ENCODE measurements at places on chromosomes 1 and 21.

DNA sequence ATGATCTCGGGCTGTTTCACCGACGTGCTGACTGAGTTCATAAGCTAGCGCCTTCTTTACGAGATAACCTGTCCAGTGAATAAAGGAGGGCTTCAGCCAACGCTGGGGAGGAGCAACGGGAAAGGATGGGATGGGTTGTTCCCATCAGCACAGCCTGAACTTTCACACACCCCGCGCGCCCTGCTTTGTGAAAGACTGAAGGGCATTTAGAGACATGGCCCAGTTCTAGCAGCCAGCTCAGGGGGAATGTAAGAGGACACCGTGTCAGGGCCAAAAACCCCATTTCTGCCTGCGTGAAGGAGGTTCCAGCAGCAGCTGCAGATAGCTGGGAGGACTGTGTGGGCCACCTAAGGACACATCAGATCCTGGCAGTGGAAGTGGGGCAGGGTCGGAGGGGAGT is 255.1 kb upstream of the RAB4A start:
- no peak for DNase-seq

DNA sequence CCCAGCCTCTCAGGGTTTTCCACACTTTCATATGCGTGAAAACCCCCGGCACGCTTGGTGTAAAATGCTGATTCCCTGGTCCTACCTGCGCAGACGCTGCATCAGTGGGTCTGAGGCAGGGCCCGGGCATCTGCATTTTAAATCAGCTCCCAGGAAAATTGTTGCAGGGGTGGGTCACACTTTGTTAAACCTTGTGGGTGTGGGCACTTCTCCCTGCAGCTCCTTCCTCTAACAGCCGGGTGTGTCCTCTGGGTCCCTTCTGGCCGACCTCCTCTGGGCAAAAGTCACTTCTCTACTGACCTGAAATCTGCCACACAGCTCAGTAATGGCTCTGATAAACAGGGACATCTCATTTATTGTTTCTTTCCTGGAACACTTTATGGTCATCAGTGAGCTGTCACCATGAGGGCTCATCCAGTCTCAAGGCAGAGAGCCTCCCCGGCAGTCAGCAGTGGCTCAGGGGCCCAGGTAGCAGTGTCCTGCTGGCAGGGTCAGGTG is 52.8 kb upstream of the TMPRSS2 start:
- no peak for DNase-seq

- no peak for DNase-seq
These were observed 35.1 kb downstream of the NUAK2 start for GRCh38 chr1:205286335-205286950.

GRCh38 chr1:232127190-232127589 is 500.6 kb downstream of the DISC1 start:
- no peak for DNase-seq

DNA sequence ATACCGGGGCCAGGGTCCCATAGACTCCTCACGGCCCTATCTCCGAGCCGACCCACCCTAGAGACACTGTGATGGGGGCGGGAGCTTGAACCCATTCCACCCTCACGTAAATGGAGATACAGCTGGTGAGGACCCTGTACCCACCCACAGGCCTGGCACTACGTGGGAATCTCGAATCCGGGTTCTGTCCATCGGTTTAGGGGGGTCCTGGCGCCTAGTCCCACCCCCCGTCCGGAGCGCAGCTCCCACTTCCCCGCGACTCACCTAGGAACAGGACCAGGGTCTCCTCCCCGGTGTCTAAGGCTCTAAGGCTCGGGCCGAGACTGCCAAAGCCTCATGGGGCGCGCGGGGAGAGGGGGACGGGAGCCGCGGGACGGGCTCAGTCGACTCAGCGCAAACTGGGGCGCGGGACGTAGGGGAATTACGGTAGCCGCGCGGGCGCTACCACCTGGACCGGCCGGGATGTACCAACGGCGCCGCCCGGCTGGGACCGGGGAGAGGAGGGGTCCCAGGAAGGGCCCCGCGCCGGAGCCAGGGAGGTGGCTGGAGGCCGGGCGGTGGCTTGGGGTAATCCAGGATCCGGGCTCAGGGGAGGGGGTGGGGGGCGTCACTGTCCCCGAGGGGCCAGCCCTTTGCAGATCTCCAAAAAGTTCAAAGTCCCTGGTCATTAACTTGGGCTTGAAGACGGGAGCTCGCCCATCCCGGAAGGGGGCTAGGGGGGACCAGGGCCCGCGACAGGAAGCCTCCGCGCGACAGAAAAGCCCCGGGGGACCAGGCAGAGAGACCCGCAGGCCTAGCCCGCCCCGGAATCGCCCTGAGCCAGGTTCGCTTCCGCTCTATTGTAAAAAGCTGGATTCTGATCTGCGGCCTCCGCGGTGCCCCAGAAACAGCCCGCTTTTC is 1.0 kb downstream of the PLEKHG5 start:
- no peak for DNase-seq

GRCh38 chr21:46046471-46046870 is 51.4 kb upstream of the COL6A2 start:
- no peak for DNase-seq

- DNase-seq = no peak
These were observed 9.2 kb upstream of the OR2B11 start for GRCh38 chr1:247467129-247467528.

DNA sequence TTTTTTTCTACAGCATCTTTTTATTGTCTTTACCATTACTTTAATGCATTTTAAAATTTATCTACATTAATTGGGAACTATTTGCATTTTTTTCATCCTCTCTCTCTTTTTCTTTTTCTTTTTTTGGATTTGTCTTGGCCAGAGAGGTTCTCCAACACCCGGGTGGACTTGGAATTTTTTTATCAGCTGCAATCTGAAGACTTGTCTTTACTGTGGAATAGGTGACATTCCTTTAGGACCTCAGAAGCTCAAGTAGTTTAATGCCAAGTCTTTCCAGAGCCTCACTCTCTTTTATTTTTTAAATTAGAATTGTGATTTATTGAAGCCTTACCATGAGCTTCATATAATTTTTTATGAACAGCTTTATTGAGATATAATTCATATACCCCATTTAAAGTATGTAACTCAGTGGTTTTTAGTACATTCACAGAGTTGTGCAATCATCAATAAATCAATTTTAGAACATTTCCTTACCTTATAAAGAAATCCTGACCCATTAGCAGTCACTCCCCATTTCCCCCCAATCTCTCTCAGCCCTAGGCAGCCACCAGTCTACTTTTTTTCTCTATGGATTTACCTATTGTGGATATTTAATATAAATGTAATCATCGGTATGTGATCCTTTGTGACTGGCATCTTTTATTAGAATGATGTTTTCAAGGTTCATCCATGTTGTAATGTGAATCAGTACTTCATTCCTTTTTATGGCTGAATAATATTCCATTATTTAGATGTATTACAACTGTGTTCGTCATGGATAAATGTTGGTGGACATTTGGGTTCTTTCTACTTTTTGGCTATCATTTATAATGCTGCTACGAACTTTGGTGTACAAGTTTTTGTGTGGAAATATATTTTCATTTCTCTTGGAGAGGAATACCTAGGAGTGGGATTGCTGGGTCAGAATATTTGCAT is 6.2 kb downstream of the TUFT1 start:
- no peak for DNase-seq

GRCh38 chr1:17273096-17273495 is 24.2 kb downstream of the PADI3 start:
- no peak for DNase-seq

- DNase-seq = no peak
These were observed 14.6 kb upstream of the LMO4 start for GRCh38 chr1:87314091-87314490.
